ENCODE measurements at places on chromosomes 2 and 18. TPM values are rescaled to one million over a fixed set of nuclear protein-coding genes. Genes with fewer than 3 reads are reported as not detected.

CFAP221 gene
- total RNA-seq: not detected

POTEI gene
- not detected for total RNA-seq

ZSCAN30 gene
- total RNA-seq: 21.6 TPM

ODC1 gene
- 122 TPM for total RNA-seq

CHRNG gene
- 3.3 TPM for total RNA-seq

ADCYAP1 gene
- total RNA-seq: not detected

ICA1L gene
- 4.9 TPM for total RNA-seq

SLC4A3 gene
- 4.0 TPM for total RNA-seq

All from epithelial cell of alveolus of lung (primary cell).